ENCODE measurements at places on chromosomes 12 and 14.

DNA sequence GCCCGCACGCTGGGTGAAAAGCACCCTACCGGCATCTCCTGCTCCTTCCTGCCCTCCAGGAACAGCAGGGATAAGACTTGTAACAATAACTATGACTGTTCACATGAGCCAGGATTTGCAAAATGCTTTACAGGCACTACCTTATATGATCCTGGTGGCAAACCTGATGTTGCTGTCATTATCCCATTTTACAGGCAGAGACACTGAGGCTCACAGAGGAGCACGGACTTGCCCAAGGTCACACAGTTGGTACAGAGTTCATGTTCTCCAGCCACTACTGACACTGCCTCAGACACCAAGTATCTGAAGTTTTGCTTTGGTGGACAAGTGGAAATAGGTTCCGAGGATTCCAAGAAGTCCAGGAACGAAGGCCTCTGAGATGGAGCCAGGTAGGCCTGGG is 22.6 kb downstream of the GLTP start:
- DNase-seq, result no peak

GRCh38 chr14:100223332-100224201 is 15.4 kb upstream of the YY1 start:
- peak; percentile 28 for DNase-seq

DNA sequence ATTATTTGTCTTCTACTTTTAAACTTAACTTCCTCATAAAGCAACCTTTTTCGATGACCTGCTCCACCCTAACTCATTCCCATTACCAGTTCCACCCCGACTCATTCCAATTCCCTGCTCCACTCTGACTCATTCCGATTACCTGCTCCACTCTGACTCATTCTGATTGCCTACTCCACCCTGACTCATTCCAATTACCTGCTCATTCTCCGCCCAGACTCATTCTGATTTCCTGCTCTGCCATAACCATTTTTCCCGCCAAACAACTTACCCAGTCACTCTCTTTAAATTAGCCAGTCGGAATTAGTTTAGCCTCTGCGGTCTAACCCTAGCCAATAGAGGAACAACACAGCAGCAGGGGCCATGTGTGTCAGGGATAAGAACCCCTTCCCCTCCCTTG is 249.1 kb downstream of the DPY19L2 start:
- DNase-seq, result no peak

GRCh38 chr12:60475825-60476224 is 880.0 kb downstream of the SLC16A7 start:
- DNase-seq, result no peak

DNA sequence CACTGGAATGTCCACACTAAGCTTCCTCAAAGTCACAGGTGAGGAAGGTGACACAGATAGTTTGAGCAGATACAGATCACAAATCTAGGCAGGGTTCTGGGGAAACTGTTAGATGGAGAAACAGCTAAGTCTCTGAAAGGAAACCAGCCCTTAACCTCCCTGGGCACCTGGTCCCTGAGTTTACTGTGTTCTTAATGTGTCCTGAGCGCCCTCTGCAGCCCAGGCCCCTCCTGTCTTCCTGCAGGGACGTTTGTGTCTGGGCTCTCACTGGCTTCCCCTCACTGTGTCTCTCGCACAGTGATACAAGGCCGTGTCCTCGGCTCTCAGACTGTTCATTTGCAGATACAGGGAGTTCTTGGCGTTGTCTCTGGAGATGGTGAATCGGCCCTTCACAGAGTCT is 684.3 kb downstream of the TMEM121 start:
- DNase-seq, result peak; percentile 46

GRCh38 chr14:66140213-66140918 is 345.8 kb upstream of the CCDC196 start:
- DNase-seq, result no peak

DNA sequence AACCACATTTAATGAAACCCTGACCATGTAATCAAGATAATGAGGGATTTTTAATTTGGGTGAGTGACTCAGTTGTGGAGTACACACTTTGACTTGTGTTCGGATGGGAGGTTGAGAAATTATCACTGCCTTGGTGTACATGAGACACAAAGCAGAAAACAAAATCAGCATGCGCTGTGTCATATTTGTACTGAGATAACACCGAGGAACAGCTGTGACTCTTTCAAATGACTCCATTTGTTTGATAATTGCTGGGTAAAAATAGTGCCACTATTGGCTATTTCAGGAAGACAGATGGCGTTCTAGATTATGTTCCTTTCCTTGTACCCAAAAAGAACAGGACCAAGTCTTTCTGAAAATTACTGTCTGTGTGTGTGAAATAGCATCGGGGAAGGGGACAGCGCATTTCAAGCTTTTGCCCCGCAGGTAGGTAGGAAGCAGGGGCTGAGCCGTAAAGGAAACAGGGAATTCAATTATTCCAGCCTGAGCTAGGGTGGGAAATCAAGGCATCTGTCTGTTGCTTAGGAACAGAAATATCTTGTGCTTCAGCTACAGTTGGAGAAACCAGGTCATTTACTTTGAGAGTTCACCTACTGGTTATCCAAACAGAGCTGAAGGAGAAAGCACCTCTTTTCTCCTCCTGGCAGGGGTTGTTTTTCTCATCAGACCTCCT is 114.3 kb downstream of the SNAPC1 start:
- no peak for DNase-seq

GRCh38 chr12:115426732-115427131 is 742.8 kb upstream of the TBX3 start:
- DNase-seq, result no peak

DNA sequence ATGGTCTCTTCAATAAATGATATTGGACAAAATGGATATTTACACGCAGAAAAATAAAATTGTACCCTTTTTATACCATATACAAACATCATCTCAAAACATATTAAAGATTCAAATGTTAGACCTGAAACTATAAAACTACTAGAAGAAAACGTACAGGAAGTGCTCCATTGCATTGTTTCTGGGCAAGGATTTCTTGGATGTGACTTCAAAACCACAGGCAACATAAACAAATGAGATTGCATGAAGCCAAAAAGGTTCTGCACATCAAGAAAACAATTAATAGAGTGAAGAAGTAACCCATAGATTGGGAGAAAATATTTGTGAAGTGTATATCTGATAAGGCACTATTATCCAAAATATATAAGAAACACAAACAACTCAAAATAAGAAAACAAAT is 812.4 kb downstream of the NRXN3 start:
- no peak for DNase-seq

- DNase-seq, result no peak
These were observed 116.3 kb downstream of the TGFB3 start for GRCh38 chr14:75865531-75865930.

- DNase-seq, result no peak
These were observed 166.7 kb upstream of the PARP11 start for GRCh38 chr12:4039931-4040330.

DNA sequence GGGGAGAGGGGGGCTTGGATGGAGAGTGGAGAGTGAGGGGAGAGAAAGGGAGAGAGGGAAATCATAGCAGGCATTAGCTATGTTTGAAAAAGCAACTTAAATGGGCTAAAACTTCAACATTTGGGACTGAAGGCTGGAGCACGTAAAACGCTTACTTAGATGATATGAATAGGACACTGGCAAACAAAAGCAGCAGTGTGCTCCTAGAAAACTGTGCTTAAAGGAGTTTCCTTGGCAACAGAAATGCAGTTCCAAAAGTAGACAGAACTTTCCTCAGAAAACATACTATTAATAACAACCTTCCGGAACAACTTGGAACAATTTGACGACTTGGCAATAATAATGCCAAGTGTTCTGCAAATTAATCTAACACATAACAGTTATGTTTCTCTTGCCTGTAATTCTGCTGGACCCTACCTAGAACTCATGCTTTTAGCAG is 235.5 kb upstream of the NPAS3 start:
- no peak for DNase-seq

DNA sequence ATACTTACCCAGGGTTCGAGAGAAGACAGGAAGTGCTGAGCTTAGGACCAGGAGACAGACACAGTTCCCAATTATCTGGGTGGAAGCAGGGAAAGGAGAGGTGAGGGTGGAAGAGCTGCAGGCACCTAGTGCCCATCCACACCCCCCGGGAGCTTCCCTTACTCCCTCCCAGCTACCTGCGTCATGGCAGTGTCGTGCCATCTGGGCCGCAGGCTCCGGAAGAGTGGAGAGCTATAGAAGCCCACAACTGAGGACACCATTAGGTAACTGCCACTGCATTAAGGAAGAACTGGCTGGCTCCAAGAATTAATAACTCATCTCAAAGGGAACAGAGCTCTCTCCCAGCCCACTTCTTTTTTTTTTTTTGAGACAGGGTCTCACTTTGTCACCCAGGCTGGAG is 5.8 kb upstream of the DHH start:
- no peak for DNase-seq

GRCh38 chr12:1811948-1812291 is 8.4 kb upstream of the LRTM2 start:
- DNase-seq, result no peak

DNA sequence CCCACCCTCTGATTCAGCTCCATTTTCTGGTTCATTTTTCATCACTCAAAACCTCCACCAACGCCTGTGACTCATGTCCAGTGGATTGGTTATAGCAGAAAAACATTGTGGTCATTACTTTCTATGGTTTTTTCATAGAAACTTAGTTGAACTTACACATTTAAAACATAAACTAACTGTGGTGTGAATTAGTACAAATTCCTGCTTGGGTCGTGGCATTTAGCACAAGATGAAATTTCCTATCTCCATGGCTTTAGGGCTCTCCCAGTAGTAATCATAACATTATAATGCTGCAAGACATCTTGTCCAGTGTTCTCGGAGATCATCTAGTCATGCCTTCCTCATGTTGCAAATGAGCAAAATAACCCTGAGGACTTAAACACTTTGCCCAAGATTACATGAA is 7.1 kb downstream of the RNASE7 start:
- no peak for DNase-seq

- DNase-seq, result no peak
These were observed 33.4 kb downstream of the FNTB start for GRCh38 chr14:65019944-65020566.

DNA sequence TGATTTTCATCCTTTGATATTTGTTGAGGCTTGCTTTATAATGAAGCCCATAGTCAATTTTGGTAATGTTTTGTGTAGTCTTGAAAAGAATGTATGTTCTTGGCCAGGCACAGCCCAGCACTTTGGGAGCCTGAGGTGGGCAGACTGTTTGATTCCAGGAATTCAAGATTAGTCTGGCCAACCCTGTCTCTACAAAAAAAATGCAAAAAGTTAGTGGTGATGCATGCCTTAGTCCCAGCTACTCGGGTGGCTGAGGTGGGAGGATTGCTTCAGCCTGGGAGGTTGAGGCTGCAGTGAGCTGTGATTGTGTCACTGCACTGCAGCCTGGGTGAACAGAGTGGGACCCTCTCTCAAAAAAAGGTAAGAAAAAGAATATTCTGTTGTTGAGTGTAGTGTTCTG is 10.8 kb downstream of the ETNK1 start:
- DNase-seq, result no peak

DNA sequence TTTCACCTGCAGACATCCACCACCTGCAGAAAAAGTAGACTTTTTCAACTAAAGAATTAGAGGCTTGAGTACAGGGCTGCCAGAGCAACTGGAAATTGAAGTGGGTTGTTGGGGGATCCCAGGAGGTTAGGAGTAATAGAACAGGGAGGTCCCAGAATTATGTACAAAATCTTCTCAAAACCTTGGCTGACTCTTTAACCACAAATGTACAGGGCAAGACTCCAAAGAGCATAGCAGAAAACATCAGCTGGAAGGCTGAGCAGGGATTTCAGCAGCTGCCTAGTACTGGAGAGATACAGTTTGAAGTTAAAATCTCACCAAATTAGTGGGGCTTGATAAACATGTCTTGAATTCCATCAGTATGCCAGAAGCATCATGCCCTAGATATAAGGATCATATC is 191.6 kb downstream of the CRADD start:
- DNase-seq, result no peak

DNA sequence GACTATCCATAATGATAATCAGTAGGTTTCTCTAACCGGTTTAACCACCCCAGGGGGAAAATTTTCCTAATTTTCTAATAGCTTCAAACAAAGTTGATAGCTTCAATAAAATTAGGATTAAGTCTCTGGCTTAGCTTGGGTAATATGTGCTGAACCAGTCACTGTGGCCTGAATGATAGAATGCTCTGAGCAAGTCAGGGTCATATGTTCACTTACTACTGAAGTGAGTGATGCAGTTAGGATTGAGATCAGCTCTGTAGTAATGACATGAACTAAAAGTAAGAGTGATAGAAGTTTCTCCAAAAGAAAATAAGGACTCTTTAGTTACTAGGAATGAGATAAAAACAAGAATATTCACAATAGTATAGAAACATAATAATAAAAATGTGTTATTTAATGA is 32.6 kb downstream of the ETNK1 start:
- DNase-seq, result no peak

DNA sequence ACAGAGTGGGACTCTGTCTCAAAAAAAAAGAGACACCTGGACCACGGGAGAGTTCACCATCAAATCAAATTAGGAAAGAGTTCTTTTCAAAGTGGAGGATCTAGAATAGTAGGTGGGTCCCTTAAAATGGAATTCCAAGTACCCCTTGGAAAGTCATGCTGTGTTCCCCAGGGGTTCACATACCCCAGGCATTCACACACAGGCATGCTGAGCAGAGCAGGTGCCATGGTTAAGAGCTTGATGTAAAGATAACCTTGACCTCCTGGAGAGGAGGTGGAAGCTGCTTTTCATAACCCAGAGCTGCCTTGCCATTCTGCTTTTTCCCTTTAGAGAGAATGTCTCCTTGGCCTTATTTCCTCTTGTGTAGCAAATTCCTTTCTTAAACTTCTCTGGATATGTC is 14.2 kb upstream of the SRSF5 start:
- DNase-seq, result no peak

GRCh38 chr12:24709216-24709615 is 239.7 kb downstream of the BCAT1 start:
- no peak for DNase-seq

DNA sequence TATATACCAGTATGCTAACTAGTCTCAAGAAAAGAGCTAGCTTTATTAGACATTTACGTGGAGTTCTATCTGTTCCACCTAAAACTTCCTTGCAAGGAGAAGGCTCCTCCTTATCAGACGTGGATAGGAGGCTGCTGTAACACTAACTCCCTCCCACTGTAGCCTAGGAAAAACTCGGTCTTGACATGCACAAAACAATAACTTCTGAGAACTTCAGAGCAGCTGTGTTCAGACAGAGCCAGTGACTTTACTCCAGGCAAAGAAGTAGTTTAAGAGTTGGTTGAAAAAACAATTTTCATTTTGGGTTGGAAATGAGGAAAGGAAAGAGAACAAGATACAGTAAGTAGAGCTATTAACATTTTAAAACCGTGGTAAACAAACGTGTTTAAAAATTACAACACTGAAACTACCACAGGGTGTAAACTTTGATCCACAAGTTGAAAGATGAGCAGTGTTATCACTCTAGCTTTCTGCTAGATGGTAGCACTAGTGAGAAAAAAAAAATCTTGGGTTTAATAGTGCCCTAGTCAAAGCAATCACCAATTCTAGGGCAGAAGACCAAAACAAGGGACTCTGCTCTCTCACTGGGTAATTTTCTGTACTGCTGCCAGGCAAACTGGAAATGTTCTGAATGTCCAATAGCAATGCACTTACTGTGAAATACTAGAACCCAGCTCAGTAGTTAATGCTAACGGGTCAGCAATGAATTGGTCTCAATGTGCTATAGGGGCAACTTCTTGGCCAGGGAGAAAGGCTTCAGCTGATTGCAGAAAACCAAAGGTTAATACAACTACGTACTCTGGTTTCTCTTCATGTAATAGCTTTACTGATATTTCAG is 2.4 kb downstream of the ATF7 start:
- no peak for DNase-seq

Measured in stimulated activated CD8-positive, alpha-beta memory T cell treated with anti-CD3 and anti-CD28 coated beads, Interleukin-4, amount 100 ng/mL, for 48 hours (primary cell).